ENCODE measurements at places on chromosomes 12 and 14.

- no peak for DNase-seq
Observed at GRCh38 chr14:78344290-78344689, 174.1 kb downstream of the NRXN3 start.

DNA sequence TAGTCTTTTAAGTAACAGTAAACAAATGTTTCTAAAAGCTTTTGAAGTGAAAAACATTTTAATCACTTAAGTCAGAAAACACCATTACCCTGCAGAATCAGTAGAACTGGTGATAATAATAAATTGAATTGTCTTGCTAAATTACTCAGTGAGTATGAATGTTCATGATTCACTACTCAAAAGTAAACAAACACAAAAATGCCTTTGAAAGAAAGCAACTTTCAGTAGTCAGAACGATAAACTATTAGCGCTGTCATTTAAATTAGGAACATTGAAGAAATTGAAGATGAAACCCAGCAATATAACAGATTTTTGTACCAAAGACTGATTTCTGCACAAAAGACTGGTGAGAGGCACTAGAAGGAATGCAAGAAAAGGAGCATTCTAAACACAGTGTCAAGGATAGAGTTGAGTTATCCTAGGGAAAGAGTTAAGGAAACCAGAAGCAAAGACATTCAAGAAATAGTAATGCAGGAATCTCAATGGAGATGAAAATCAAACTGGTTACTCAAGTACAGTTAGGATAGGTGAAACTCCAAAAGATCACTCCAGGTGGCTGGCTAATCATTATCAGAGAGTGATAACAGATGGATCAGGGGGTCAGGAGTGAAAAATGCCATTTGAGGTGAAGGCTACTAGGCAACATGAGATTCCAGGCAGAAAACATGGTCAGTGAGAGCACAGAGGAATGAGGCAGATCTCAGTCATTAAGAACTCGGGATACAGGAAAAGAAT is 77.4 kb upstream of the ALG10 start:
- DNase-seq = no peak

GRCh38 chr14:36820901-36821300 is 159.2 kb downstream of the PAX9 start:
- DNase-seq = no peak

GRCh38 chr14:93972618-93973205 is 3.7 kb downstream of the ASB2 start:
- no peak for DNase-seq

DNA sequence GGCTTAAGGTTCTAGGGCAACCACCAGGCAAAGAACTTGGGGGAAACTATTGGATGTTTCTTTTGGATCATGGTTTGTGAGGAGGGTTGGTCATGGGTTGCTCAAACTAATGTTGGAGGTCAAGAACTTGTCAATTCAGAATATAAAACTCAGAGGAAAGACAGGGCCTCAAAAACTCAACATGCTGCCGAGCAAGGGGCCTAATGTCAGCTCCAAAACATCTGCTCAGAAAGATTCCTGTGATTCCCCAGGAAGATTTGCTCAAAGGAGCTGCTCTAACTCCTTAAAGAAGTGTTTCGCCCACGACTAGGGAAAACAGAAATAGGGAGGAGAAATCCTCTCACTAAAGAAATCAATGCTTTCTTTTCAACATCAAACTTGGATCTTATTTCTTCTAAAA is 3.7 kb upstream of the IGF1 start:
- no peak for DNase-seq
